ENCODE measurements at places on chromosomes 1 and 21.

- no peak for DNase-seq
These were observed 184.8 kb downstream of the BRINP2 start for GRCh38 chr1:177355575-177355974.

DNA sequence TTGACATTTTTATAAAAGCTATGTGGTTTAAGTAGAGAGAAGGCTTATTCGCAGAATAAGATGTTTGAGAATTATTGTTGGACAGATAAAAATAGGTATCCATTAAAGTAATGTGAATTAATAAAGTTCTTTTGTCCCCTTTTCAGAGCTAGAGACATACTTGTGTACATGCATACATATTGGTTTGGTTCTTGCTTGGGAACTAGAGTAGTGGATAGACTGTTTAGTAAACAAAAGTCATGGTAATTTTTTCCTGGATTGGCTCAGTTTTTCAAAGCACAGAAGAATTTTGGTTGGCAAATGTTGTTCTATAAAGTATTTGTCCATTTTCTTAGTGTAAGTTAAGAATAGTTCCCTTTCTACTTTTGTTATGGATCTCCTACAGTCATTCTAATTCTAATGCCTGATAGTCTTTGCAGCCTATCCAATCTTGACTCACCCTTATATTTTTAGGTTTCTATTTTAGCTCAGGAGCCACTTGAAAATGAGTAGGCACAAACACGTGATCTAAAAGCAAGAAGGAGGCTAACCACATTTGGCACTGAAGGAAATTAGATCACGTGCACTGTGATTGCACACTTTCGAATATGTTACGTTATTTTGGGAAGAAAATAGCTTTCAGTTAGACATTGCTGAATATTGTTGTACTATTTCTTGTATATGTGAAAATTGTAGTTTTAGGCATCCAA is 47.0 kb downstream of the RABGAP1L start:
- no peak for DNase-seq

GRCh38 chr1:152861374-152861773 is 1.6 kb downstream of the LCE7A start:
- DNase-seq: no peak

- peak; percentile 17 for DNase-seq
These were observed 16.9 kb upstream of the EFCAB14 start for GRCh38 chr1:46735708-46736324.

- no peak for DNase-seq
These were observed 1.5 kb downstream of the RAP1A start for GRCh38 chr1:111621050-111621449.

DNA sequence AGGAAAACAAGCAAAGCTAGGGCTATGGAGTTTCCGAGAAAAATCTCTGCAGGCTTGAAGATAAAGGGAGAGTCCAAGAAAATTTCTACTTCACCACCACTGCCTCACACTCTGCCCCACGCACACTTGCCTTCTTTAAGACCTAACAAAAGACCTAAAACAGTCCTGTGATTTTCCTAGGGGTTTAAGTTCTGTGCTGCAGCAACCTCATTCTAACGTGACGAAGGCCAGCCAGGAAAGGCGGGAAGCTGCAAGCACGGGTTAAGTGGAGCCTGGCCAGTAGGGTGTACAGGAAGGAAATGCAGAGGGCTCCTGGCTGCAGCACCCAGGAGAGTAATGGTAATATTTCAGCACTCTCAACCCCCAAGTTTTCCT is 1.5 kb downstream of the SPATA6 start:
- no peak for DNase-seq

DNA sequence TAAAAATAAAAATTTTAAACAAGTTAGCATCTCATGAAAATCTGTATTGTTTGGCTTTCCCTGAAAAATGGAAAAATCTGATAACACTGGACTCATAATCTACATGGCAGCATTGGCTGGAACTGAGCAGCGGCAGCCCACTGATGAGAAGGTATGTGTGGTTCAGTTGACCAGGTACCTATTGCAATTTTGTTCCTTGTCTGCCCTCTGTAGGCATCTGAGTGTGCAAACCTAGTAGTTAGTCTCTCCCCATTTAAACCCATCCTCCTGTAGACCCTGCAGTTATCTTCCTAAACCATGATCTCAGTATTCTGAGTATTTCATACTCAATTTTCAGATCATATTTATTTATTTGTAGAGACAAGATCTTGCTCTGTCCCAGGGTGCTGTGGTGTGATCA is 59.4 kb upstream of the SERBP1 start:
- no peak for DNase-seq

DNA sequence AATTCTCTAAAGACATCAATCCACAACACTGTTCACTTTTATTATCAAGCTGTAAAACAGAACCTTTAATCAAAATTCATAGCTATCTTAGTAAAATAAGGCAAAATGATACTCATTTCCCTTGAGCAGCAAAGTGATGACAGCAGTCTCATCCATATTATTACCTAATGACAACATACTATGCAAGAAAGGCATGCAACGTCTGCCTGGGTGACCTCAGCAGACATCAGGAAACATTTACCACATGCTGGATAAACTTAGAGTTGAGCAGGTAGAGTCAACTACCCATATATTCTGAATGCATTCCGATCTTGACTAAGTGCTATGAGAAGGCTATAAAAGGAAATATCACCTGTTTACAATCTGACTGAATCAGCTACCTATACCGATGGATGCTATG is 145.1 kb downstream of the SIPA1L2 start:
- DNase-seq: no peak

- no peak for DNase-seq
These were observed 69.4 kb downstream of the PLPP3 start for GRCh38 chr1:56509713-56510641.

GRCh38 chr1:55821234-55821633 is 606.1 kb upstream of the USP24 start:
- DNase-seq: no peak

DNA sequence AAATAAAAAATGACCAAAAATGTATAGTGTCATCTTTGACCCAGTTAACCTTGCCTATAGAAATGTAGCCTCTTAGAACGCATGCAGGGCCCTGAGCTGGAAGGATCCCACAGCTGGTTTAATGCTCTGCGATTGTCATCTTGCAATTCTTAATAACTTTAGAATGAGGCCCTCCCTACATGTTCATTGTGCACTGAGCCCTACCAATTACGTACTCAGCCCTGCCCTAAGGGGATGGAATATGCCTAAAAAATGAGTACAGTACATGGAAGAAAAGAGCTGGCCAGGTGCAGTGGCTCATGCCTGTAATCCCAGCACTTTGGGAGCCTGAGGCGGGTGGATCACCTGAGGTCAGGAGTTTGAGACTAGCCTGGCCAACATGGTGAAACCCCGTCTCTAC is 57.8 kb upstream of the BCAR3 start:
- no peak for DNase-seq

- DNase-seq: no peak
These were observed 1.1 kb upstream of the NFIA start for GRCh38 chr1:61081144-61081685.

DNA sequence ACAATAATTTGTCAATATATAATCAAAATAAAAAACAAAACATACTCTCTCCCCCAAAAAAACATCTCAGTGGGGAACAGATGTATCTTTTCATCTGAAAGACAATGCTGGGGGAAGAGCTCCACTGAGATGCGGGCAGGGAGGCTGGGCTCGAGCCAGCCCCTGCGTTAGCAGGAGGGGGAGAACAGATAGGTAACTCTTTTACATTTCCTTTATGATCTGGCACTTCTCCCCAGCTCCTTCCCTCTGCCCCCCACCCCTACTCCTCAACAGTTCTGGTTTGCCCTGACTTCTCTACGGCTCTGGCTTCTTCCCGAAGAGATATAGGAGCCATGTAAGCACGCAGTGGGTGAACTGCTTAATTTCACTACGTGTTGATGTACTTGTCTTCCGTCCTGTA is 12.4 kb downstream of the LEPR start:
- DNase-seq: no peak

DNA sequence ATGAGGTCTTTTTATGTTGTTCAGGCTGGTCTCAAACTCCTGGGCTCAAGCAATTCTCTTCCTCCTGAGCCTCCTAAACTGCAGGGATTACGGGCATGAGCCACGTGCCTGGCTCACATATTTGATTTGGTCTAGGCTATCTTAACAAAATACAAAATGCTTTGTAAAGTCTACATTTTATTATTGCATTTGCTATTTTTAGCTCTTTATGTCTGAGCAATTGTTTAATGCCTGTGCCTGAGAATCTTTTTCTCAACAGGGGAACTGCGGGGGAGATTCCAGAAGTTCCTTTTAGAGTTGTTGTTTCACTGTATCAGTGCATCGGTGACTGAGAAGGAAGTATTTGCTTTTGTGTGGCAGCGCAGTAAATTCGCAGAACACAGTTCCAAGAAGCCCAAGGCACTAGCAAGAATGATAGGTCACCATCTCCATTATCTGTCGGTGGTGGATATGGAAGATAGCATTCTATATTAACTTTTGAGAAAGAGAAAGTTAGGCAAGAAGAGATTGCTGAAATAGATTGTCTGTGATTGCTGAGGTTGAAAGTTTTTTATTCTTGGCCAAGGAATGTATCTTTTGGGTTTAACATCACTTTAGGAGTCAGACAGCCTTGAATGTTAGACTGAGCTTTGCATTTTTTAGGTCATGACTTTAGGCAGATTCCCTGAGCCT is 167.3 kb downstream of the PDE4B start:
- DNase-seq: no peak

- no peak for DNase-seq
These were observed 12.8 kb downstream of the C1orf167 start for GRCh38 chr1:11774753-11775152.

GRCh38 chr1:16461681-16462080 is 21.2 kb downstream of the NECAP2 start:
- DNase-seq: no peak

GRCh38 chr1:185373813-185374529 is 56.9 kb upstream of the IVNS1ABP start:
- DNase-seq: no peak

GRCh38 chr1:211487082-211487481 is 4.9 kb downstream of the RD3 start:
- no peak for DNase-seq

GRCh38 chr21:35057428-35057827 is 8.3 kb upstream of the RUNX1 start:
- no peak for DNase-seq

GRCh38 chr1:170586321-170587252 is 54.6 kb downstream of the GORAB start:
- no peak for DNase-seq

DNA sequence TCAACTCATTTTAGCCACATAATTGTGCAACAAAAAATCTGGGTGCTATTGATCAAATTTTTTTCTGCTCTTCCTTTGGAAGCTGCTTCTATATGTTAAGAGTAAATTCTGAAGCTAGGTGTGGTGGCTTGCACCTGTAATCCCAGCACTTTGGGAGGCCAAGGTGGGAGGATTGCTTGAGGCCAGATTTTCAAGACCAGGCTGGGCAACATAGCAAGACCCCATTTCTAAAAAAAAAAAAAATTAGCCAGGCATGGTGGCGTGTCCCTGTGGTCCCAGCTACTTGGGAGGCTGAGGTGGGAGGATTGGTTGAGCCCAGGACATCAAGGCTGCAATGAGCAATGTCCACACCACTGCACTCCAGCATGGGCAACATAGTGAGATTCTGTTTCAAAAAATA is 24.3 kb upstream of the RSBN1 start:
- no peak for DNase-seq

DNA sequence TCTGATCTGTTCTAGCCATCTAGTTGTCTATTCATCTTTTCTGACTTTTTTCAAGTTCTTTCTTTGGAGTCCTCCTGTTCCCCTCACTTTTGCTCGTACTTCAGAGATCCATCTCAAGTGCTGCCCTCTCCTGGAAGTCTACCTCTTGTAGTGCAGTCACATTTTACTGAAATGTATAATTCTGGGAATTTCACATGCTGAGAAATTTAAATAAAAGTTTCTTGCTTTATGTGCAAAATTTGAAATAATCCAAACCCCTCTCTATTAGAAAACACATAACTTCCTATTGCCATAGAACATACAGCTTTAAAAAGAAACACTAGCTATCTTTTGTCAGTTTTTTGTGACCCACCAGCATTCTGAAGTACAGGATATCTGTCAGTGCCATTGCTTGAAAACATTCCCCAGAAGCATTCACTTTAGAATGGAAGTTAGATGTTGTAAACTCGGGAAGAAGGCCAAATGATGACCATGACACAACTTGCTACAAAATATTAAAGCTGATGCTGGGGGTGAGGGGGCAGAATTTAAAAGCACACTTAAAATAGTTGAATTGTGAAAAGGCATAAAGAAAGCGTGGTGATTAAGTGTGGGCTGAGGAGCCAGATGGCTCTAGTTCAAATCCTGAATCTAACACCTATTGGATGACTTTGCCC is 22.0 kb downstream of the RLF start:
- DNase-seq: no peak

DNA sequence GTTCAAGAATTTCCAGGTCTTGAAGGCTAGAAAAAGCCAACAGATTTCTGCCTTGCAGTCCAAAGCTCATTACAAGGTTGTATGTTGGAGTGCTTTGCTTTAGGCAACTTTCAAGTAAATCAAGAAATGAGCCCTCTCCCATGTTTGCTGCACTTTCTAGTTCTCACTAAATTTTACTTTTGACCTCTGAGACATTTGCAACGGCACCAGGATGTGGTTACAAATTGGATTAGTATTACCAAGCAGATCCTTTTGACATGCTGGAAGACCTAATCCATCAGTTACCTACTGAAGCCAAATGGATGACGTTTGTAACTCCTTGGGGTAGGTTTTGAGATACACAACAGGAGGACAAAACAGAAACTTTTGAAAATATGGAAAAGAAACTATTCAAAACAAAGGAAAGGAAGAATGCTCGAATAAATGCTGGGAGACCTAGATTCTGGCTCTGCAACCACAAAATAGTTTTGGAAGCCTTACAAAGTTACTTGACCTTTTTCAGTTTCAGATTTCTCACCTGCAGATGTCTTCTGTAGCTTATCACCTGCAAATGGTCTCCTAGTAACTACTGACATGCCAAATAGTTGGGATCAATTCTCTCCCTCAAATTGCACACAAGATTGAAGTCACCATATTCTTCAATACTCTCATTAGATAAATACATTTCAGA is 251.7 kb upstream of the ADGRL2 start:
- DNase-seq: no peak

GRCh38 chr21:41578716-41579115 is 70.8 kb upstream of the TMPRSS2 start:
- no peak for DNase-seq

DNA sequence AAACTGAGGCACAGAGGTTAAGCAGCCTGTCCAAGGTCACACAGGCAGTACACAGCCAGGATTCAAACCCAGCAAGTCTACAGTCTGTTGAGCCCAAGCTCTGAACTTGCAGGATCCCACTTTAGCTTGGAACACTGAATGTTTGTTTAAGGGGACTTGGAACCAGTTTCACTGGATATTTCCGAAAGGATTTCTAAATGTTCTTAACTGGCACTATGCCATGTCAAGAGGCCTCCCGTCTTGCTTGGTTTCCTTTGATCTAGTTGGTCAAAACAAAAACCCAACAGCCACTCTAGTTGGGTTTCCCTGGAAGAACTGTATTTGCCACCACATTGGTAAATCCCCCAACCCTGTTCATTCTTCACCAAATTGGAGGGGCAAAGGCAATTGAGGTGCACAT is 317.6 kb upstream of the KAZN start:
- no peak for DNase-seq

Data from central memory CD8-positive, alpha-beta T cell (primary cell).